Activated CD4-positive, alpha-beta T cell treated with anti-CD3 and anti-CD28 coated beads, Interleukin-2, amount 50 U/mL, for 16 hours (primary cell): ENCODE measurements at places on chromosomes 3 and 15.

DNA sequence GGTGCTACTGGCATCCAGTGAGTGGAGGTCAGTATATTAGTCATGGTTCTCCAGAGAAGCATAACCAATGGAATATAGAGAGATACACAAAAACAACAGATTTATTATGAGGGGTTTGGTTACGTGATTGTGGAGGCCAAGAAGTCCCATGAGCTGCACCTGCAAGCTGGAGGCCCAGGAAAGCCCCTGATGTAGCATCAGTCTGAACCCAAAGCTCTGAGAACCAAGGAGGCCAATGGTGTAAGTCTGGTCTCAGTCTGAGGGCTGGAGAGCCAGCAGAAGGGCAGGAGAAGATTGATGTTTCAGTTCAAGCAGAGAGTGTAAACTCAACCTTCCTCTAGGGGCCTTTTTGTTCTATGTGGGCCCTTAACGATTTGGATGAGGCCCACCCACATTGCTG lies 144.1 kb downstream of the KLF13 start:
- no peak for DNase-seq

GRCh38 chr15:57607570-57608000 lies 15.9 kb downstream of the MYZAP start:
- DNase-seq: no peak

GRCh38 chr3:154349223-154349622 lies 24.9 kb upstream of the DHX36 start:
- DNase-seq: no peak

- DNase-seq: peak; percentile 87
Observed at GRCh38 chr15:50876989-50877360, 31.5 kb upstream of the AP4E1 start.

GRCh38 chr3:71051259-71051595 lies 532.3 kb downstream of the FOXP1 start:
- no peak for DNase-seq

DNA sequence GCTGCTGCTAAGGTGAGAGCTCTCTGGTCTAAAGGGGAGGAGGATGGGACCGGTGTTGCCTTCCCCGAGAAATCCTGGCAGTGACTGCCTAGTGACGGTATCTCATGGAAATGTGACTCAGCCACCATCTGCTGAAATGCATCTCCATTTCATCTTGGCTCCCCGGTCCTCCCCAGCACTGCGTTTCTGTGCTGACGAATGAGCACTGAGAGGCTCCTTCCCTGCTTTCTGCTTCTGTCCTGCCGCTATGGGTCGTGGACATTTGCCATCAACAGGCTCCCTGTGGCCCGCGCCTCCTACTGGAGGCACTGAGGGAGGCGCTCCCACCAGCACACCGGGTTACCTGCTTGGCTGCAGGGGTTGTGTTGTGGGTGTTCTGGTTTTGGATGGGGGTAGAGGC lies 13.5 kb upstream of the SEC13 start:
- no peak for DNase-seq
